ENCODE measurements at places on chromosomes 2 and 18.
A peak's percentile ranks its signal among the peaks of the same experiment; 100 is the strongest.

DNA sequence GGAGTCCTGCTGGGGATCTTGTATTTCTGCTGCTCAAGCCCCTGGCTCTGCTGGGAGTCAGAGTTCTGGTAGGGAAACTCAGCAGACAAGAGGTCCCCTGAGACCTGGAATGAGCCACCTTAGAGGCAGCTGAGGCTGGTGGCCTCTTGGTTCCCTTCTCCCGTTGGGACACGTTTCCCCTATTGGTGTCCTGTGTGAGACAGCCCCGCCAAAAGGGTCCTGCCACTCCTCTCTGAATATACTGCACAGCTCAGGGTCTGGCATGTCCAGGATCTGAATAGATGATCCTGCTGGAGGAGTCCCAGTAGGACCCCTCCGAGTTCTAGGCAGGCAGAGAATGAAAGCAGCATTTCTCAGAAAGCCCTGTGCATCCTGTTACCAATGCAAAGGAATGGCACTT lies 2.0 kb upstream of the RALB start:
- no peak for DNase-seq

- no peak for DNase-seq
These were observed 17.8 kb upstream of the SMAD7 start for GRCh38 chr18:48968412-48969215.

- no peak for DNase-seq
These were observed 16.7 kb downstream of the CTIF start for GRCh38 chr18:48555465-48555995.

DNA sequence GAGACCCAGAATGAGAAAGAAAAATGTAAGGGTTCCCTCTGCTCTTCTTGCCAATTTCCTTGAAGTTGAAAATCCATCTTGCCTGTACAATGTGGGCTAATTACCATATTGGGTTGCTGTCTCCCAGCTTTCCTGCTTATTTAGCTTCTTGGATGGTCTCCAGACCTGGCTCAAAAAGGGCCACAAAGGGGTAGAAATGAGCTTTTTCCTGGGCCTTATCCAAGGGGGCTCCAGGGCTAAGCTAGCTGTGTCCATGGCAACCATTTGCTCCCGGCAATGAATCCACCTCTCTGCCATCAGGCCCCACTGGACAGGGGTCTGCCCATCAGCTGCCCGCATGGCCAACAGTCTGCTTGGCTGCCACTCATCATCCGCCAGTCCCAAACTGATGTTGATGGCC lies 85.0 kb downstream of the BOD1L2 start:
- no peak for DNase-seq

- no peak for DNase-seq
These were observed 90.2 kb downstream of the MCFD2 start for GRCh38 chr2:46825231-46825938.

DNA sequence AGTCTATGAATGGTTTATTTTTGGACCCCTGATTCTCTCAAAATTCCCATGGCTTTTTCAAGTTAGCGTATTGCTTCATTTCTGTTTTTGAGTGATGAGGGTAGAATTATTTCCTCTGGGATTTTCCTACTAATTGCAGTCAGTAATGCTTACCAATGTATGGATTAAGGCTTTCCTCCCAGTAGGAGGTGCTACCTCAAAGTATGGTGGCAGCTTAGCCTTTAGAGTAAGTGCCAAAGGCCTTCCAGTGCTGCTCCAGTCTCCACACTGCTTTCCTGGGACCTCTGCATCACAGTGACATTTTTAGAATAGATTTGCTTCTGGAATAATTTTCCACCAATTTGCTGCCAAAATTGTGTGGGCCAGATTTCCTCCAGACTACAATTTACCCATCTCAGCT lies 16.2 kb upstream of the SSB start:
- no peak for DNase-seq

DNA sequence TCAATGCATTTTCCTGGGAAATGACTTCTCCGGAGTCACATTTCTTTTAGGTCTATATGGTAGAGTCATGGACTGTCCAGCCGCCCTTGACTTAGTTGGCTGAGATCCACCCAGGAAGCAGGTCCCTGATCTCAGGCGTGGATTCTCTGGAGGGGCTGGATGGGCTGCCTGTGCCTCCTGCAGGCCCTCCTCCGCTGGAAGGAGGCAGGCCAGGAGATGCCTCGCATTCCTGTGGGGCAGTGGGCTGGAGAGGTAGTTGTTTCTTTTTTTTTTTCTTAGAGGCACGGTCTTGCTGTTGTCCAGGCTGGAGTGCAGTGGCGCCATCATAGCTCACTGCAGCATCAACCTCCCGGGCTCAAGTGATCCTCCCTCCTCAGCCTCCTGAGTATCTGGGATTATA lies 129.0 kb upstream of the MYCN start:
- no peak for DNase-seq

GRCh38 chr2:106307860-106308259 lies 113.8 kb upstream of the UXS1 start:
- DNase-seq: no peak

DNA sequence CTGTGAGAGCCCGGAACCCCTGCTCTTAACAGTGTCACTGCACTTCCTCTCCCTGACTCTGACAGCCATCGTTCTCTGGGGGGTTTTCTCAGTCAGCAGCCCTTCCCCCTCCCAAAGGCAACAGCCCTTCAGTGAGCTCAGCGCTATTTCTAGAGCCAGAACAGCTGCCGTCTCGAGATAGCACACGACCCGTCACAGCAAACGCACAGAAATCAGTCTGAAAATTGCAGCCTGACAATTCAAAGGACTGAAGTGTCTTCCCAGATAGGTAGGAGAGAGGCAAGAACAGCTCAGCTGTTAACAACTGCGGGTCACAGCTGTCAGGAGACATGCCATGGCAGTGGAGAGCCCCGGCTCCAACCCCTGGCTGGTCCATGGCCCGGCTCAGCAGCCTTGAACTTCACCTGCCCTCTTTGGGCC lies 45.4 kb downstream of the ST8SIA5 start:
- peak; percentile 92 for DNase-seq

GRCh38 chr2:65630643-65631042 lies 198.2 kb upstream of the SPRED2 start:
- DNase-seq: no peak

DNA sequence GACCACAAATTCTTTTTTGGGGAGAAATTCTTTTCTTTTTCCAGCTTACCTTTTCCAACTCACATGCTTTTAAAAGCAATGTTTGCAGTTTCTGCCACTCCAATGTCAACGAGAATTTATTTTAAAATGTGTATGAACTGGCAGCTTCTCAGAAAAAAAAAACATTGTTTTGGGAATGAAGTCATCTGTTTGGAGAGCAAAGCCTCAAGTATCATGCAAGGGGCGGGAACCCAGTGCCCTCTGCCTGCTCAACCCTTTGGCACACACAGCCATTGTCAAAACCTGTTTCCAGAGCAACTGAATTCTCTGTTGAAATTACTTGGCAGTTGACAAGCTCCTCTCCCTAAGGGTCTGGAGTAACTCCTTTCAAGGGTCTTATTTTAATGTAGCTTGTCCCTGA lies 128.5 kb downstream of the QPCT start:
- no peak for DNase-seq

- no peak for DNase-seq
These were observed 18.7 kb upstream of the MAP4K3 start for GRCh38 chr2:39455826-39456225.

DNA sequence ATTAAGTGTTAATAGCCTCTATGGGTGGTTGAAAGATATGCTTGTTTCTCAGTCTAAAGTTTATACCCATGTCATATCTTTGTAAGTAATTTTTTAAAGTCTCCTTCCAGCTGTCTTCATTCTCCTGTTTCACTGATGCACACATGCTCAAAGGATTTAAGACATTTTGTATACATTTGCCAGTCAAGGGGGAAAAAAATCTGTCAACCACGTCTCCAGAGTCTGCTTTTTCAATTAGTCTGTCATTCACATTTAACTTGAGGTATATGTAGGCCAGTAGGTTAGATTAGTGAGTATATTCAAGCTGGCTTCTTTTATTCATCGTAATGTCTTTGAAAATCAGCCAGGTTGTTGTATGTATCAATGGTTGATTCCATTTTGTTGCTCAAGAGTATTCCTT lies 193.5 kb downstream of the MCFD2 start:
- DNase-seq: no peak

- no peak for DNase-seq
These were observed 63.8 kb downstream of the ALMS1 start for GRCh38 chr2:73449404-73449803.

GRCh38 chr18:39786477-39786876 lies 2168.6 kb upstream of the PIK3C3 start:
- no peak for DNase-seq

DNA sequence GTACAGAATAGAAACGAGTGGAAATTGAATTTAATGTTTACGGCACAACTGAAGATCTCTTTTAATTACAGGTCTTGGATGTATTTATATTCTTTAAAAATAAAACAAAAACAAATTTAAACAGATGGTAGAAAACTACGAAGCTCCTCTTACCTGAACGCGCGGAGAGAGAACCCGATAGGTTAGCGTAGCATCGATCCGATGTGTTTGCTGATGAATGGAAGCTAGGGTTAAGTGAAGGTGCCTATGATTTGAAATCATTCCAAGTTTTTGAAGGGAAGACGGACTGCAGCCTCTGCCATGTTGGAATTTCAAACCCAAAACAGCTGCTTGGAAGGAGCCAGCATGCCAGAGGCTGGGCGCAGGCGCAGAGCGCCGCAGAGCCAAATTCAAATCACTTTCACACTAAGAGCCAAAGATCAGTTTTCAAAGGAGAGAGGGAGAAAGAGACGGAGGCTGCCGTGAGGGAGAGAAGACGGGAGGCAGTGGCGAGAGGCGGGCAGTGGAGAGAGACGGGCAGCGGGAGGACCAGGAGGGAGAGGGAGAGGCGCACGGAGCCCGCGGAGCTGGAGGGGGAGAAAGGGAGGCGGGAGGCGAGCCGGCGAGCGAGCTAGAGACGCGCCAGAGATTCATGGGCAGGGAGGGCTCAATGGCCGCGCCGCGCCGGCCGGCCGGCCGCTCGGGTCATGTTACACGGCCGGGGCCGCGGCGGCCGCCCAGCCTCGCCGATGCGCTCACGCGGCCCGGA lies at the start of gene FIGN:
TSS of gene FIGN (minus strand) at position 324 of the 748 bp plus-strand sequence. CDS start 1,081 bp downstream, outside the sequence.
- DNase-seq: peak; percentile 4

- peak; percentile 73 for DNase-seq
These were observed 293.6 kb upstream of the TNP1 start for GRCh38 chr2:217153510-217153909.

DNA sequence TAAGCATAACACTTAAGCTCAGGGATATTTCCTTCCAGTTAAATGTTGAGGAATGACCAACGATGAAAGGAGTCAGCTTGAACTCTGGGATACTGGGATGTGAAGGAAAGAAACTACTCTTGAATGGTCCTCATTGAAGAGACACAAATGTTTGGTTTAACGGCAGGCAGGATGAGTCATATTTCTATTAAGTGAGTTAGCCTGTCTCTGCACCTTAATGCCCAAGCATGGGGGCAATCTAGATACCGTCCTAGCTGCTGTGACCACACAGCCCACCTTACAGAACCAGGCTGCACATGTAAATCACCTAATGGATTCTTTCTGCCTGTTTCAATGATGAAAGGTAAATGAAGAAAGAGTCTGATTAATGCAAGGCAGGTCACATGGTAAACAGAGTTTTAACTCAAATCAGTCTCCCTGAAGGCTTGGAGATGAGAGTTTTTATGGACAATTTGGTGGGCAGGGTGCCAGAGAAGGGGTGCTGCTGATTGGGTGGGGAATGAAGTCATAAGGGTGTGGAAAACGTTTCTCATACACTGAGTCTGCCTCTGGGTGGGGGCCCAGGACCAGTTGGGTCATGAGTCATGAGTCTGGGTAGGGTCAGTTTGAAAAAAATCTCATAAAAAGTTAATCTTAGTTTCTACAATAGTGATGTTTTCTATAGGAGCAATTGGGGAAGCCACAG lies 144.6 kb upstream of the MMADHC start:
- DNase-seq: no peak

DNA sequence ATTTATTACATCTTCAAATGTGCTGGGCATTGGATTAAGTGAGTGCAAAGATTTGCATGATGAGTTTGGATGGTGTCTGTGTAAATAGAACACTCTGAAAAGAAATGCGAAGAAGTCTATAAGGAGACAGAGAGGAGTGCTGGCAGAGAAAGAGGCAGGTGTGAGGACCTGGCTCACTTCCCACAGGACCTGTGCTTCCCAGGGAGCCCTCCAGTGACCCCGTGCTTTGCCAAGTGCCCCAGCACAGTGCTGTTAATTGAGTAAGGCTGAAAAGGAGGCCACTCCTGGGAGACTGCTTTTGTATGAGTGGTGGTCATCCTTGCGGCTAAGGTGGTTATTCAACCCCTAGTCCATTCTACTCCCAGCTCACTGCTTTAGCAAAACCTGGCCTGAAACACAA lies 230.8 kb downstream of the OSR1 start:
- DNase-seq: no peak

DNA sequence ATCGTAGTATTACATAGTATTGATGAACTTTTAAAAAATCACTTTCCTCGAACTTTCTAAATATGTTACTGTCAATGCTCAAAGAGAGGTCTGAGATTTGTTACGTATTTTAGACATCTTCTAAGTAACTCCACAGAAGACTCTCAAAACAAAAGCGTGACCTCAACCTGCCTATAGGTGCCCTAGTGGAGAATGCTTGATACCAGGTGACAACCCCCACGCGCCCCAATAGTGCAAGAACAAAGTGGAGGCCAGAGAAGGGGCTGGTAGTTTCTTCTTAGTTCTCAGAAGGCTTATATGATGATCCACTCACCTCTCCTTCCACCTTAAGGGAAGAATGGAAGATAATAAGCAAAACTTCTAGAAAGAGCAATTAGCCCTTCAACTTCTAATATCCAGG lies 102.6 kb downstream of the ANKRD44 start:
- no peak for DNase-seq

- DNase-seq: peak; percentile 20
These were observed 16.0 kb upstream of the TSPYL6 start for GRCh38 chr2:54271843-54272627.

GRCh38 chr18:38933322-38933721 lies 1367.7 kb upstream of the CELF4 start:
- no peak for DNase-seq

- no peak for DNase-seq
These were observed 23.6 kb downstream of the INPP5D start for GRCh38 chr2:233083782-233084181.

GRCh38 chr2:191580581-191580980 lies 97.4 kb upstream of the NABP1 start:
- no peak for DNase-seq

- DNase-seq: peak; percentile 14
These were observed 174.0 kb upstream of the SLC14A2 start for GRCh38 chr18:45441110-45441847.

DNA sequence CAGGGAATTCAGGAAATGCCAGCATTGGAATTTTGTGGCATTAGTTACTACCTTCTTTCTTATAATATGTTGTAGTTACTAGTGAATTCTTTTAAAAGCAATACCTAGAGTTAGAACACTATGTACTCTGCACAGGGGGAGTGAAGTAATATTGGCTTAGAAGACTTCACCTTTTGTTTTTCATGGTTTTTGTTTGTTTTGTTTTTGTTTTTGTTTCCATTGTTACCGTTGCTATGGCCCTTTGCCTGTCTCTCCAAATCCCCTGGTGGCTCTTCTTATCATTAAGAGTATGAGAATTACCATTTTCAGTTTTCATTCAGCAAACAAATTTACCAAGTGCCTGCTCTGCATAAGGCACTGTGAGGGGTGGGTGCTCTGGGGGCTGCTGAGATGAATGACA lies 160.1 kb downstream of the HAUS1 start:
- peak; percentile 25 for DNase-seq

All from hematopoietic multipotent progenitor cell treated with erythropoietin and hydrocortisone succinate and interleukin-3 and kit ligand, for 4 days (in vitro differentiated cells).